NCI-H526 treated with DMSO at 0.1 percent for 48 hours (cell line): ENCODE measurements at places on chromosomes 2 and 18.
A peak's percentile ranks its signal among the peaks of the same experiment; 100 is the strongest.

- DNase-seq, result peak; percentile 49
Measured at GRCh38 chr18:48541026-48541746, 2.4 kb downstream of the CTIF start.

DNA sequence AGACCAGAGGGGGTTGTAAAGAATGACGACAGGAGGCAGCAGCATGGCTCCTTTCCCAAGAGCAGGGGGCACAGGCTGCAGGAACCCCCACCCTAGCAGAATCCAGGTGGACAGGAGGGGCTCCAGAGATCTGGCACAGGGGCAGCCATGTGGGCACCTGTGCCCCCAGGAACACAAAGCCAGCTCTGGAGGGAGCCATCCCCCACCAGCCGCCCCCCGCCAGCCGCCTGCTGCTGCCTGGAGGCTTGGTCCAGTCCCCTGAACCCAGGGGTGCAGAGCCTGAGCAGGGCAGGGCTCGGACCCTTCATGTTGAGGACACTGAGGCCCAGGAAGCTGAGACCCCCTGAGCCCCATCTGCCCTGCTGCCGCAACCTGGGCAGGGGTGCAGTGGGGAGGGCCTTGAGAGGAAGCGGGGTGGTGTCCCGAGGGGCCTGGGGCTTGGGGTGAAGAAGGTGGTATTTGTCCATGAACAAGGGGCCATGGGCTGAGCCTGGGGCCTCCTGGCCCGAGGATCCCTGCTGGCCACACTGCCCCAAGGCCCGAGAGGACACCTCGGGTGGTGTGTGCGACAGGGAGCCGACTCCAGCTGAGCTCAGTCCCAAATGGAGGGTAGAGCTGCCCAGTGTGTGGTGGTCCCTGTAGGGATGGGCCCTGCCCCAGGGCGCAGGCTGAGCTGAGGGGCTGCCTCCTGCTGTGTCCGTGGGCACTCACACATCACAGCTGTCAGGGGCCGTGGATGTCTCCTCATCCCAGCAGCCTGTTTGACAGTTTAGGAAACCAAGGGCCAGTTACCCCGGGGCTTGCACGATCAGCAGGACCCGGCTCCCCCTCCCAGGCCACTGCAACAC is 39.8 kb upstream of the SNED1 start:
- no peak for DNase-seq

GRCh38 chr2:219569635-219570034 is 1.7 kb downstream of the OBSL1 start:
- DNase-seq, result no peak

- DNase-seq, result no peak
Measured at GRCh38 chr18:36200354-36200771, 13.1 kb downstream of the MOCOS start.

GRCh38 chr2:161005170-161005569 is 155.1 kb upstream of the TANK start:
- DNase-seq, result no peak

DNA sequence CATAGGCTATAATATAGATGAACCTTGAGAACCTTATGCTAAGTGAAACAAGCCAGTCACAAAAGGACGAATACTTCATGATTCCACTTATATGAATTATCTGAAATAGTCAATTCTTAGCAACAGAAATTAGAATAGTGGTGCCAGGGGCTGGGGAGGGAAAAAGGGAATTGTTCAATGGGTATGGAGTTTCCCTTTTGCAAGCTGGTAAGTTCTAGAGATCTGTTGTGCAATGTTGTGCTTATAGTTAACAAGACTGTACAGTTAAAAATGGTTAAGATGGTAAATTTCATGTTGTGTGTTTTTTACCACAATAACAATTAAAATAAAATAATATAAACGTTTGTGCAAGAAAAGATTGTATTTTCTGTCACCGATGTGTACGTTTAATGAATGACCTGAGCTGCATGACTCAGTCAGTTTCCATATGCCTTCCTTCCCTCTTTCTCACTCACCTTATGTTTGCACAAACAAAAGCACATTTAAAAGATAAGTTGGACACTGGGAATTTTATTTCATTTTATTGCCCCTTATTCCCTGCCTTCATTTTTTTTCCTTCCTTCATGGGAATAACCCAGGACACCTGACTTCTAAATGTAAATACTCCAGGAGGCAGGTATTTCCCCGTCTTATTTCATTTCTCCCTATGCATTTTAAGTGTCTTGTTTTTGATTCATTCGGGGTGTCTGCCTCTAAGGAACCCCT is 143.7 kb upstream of the TTC39C start:
- no peak for DNase-seq

GRCh38 chr2:144414324-144414845 is 105.5 kb downstream of the ZEB2 start:
- no peak for DNase-seq

DNA sequence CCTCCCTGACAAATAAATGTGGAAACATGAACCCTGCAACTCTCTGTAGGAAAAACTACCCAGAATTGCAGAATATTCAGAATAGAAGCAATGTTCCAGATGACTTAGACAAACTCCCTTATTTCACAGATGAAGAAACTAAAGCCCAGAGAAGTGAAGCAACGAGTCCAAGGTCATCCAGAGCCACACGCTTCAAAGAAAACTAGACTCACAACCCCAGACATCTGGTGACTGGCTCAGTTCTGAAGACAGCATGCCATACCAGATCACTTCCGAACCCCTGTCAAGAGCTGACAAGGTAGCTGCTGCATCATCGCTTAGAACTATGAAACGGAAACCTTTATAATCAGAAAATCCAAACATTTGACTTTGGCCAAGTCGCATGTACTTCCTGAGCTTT is 101.3 kb downstream of the PID1 start:
- no peak for DNase-seq
